ENCODE measurements at places on chromosomes 16 and 17.

DNA sequence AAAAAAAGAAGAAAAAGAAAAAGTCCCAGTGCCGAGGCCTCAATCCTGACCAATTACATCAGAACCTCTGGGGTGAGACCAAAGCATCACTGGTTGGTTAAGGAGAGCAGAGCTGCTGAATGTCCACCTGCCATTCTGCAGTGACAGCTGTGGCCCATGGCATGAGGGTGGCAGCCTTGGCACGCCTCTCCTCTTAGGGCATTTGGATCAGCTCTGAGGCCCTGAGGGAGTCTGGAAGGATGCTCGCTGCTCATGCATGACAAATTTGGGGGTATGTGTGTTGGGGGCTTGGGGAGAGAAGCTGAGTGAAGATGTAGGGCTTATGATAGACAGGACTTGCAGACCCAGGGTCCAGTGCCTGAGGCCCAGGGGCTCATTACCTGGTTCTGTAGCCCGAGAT lies 26.3 kb downstream of the MYLK3 start:
- no peak for DNase-seq

GRCh38 chr16:23848958-23849357 lies 13.2 kb downstream of the PRKCB start:
- no peak for DNase-seq

DNA sequence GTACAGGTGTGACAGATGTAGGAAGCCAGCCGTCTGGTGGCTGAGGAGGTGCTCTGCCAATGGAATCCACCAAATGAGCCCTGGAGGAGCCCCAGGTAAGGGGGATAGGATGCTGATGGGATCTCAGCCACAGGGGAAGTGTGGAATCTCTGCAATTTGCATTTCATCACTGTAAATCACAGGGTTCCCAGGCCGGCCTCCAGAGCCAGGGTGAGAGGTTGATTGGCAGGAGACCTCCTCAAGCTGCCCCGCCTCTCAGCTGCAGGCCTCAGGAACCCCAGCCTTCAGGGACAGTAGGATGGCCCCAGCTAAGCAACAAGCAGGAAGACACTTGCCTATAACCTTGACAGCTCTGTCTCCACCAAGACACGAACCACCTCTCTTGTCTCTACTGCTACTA lies 39.4 kb downstream of the RTN4RL1 start:
- no peak for DNase-seq

GRCh38 chr16:68991075-68991474 lies 114.4 kb upstream of the HAS3 start:
- no peak for DNase-seq

DNA sequence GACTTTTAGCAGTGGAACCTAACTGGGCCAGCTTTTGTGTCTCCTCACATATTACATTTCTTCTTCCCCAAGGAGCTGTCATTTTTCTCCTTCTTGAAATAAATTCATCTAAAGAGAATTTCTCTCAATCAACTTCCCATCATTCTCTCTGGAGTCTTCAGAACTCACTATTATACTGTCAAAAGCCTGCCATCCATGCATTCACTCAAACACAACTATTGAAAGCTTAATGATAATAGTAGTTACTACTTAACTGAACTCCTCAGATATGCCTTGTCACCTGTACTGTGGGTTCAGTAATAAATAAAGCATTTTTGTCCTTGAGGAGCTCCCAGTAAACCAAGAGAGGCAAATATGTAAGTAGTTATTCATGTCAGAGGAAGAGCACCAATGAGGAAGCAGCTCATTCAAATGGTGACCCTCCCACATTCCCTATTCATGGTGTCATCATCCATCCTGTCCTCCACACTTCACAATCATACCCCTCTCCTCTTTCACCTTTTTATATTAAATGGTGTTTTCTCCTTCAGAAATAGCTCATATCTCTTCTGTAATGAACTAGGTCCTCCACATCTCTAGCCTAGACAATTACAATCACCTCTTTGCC lies 162.6 kb downstream of the CA10 start:
- no peak for DNase-seq

DNA sequence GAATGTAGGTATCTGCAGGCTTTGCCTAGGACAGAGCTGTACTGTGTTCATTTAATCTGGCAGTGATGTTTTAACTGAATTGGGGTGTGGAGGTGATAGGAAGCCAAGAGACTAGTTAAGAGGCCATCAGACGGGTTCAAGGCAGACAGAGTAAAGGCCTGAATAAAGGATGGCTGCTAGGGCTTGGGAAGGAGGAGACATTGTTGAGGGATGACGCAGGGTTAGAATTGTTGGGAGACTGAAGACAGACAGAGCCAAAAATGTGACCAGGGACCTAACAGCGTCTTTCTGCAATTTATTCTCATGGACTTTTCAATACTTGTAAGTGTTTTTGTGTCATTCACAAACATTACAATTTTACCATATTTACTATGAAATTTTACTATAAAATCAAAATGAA lies 48.6 kb upstream of the MYH10 start:
- DNase-seq, result no peak

- DNase-seq, result peak; percentile 96
Measured at GRCh38 chr17:55433629-55434422, 12.2 kb upstream of the MMD start.

GRCh38 chr17:34827008-34827407 lies 134.3 kb downstream of the CCT6B start:
- DNase-seq, result no peak

DNA sequence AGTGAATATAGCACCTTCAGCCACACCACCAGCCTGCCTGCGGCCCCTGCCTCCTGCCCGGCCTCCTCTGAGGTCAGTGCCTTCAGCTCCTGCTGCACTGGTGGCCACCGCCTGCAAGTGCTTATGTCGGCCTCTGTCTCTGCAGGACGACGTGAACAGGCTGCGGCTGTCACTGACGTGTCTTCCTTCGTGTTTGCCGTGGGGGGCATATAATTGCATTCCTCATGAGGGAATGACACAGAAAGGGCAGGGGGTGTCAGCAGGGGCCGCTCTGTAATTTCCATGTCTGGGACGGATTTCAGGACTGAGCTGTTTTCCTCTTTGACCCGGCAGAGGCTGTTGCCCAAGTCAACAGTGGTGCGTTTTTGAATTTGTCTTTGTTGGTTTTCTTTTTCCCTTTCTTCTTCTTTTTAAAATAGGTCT lies 28.5 kb downstream of the CMIP start:
- no peak for DNase-seq

DNA sequence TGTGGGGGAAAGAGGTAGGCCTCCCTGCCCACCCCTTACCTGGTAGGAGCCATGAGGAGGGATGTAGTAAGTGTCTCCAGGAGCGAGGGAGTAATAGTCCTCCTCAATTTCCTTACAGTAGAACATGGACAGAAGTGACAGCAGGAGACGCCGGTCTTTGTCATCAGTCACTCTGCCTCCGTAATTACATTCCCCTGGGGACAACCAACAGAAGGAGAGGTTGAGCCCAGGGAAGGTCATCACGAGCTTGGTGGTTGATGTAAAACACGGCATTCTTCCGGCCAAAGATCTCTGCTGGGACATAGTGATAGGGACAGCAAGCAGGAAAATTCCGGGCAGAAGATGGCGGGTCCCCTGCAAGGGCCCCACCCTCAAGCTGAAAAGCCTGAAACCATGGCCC lies 47.9 kb downstream of the LYRM1 start:
- no peak for DNase-seq

- no peak for DNase-seq
Measured at GRCh38 chr17:21174186-21174585, 39.8 kb downstream of the TMEM11 start.

- DNase-seq, result peak; percentile 40
Measured at GRCh38 chr17:49676276-49676868, 1.5 kb downstream of the SPOP start.

- DNase-seq, result peak; percentile 96
Measured at GRCh38 chr16:55494994-55495421, 13.9 kb upstream of the LPCAT2 start.

- no peak for DNase-seq
Measured at GRCh38 chr16:30049871-30050270, 15.7 kb upstream of the ALDOA start.

DNA sequence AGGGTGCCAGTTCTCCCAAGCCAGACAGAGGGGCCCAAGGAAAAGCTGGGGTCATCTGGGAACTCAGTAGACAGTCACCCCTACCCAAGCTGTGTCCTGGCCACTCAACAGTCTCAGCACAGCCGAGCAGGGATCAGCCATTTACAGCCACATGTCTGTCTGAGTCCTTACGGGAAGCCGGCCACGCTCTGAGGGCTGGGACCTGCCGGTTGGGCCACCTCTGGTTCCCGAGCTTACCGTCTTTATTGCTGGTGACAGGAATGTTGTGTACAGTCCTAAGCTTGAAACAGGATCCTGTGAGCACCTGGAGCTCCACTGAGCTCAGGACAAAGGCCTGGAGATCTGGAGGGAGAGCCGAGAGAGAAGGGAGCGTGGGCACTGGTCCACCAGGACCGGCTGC lies 59.8 kb downstream of the TIMM22 start:
- no peak for DNase-seq

- peak; percentile 76 for DNase-seq
Measured at GRCh38 chr17:50953831-50954601, 87.9 kb upstream of the TOB1 start.

DNA sequence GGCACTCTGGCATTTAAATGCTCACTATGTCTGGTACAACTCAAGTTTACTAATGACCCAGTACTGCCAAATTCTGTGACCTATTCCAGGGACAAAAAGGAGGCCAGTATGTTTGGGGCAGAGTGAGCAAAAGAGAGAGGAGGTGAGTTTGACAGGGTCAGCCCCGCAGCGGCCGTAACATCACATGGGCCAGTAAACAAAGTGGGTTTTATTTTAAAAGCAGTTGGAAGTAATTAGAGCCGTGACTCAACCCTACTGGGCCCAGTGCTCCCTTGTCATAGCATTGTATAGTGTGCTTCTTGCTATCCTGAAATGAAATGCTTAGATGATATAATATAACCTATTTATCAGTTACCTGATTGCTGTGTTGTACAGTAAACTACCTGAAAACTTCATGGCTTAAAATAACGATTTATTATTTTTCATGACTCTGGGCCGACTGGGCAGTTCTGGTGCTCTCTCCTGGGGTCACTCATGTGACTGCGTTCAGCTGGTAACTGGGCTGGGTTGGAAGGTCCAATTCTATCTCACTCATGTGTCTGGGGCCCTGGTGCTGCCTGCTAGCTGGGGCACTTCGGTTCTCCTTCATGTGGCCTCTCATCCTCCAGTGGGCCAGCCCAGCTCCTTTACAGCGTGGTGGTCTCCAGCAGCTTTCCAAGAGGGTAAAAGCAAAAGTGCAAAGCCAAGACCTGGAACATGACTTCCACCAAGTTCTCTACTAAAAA lies 27.4 kb downstream of the IQCK start:
- no peak for DNase-seq

GRCh38 chr17:74527081-74527480 lies 4.2 kb downstream of the CD300LB start:
- no peak for DNase-seq

DNA sequence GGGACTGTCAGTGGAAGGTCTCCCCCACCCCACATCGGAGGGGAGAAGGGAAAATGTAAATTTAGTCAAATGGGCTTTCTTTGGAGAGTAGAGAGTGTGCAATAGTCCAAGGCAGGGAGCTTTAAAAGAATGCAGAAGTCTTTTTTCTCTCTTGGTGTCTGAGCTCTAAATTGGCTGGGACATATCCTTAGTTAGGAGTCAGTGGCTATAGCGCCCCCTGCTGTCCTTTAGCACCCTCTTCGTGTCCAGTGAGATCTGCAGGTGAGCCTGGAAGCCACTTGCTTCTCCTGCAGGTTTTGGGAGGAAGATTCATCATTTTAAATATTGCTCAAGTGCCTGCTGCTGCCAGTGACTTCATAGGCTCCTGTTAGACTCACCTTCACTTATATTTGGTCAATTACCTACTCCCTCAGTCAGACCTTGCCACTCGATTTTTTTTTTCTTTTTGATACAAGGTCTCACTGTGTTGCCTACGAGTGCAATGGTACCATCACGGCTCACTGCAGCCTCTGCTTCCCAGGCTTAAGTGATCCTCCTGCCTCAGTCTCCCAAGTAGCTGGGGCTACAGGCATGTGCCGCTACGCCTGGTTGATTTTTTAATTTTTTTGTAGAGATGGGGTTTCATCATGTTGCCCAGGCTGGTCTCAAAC lies 174.8 kb downstream of the PRKCB start:
- DNase-seq, result peak; percentile 76

GRCh38 chr16:66154801-66155200 lies 211.7 kb upstream of the CDH5 start:
- DNase-seq, result peak; percentile 18

DNA sequence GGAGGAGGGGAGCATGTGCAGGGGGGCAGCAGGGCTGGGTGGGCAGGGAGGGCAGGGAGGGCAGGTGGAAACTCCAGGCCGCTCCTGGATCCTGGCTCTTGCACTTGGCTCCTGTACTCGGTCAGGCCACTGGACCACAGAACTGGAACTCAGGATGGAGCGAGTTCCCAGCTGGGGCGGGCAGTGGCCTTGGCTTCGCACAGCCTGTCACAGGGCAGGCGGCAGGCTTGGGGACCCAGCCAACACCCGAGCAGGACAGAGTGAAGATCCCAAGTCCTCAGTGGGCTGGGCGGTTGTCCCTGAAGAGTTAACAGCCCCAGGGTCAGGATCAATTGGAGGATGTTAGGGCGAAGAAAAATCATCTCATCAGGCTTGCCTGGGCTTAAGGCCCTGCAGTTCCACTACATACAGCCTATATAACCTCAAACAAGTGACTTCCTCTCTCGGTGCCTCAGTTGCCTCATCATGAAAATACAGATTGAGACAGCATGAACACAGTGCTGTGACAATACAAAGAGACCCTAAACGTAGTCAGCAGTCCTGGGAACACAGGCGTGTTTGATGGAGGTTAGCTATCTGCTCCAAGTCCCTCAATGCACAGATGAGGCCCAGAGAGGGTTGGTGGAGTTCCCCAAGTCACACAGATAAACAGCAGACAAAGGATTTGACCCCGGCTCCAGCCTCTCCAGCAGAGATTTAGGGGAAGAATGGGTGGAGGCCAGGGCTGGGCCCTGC lies 21.9 kb downstream of the ZNF423 start:
- DNase-seq, result no peak

GRCh38 chr16:873889-874288 lies 73.4 kb upstream of the GNG13 start:
- no peak for DNase-seq

DNA sequence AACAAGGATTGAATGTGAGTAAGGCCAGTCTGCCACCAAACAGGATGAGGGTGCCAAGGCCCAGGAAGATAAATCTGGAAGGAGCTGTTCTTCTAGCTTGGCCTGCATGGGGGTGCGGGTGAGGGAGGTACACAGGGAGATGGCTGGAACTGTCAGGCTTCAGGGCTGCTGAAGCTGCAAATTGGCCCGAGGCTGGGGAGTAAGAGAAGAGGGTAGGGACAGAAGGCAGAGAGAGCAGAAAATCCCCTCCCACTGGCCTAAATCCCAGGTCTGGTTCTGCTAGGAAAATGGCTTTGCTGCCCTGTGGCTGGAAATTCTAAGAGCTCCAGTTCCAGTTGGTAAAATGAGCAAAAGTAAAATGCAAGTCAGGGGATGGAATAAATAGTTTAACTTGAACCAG lies 87.9 kb downstream of the CCDC182 start:
- DNase-seq, result no peak

- DNase-seq, result no peak
Measured at GRCh38 chr17:41520821-41521521, 2.3 kb upstream of the KRT15 start.

All from fibroblast of pulmonary artery (primary cell).